Activated T-cell treated with anti-CD3 and anti-CD28 coated beads, Interleukin-2, amount 50 U/mL, for 1 hour (primary cell): ENCODE measurements at places on chromosomes 5 and 9.
A peak's percentile ranks its signal among the peaks of the same experiment; 100 is the strongest.

DNA sequence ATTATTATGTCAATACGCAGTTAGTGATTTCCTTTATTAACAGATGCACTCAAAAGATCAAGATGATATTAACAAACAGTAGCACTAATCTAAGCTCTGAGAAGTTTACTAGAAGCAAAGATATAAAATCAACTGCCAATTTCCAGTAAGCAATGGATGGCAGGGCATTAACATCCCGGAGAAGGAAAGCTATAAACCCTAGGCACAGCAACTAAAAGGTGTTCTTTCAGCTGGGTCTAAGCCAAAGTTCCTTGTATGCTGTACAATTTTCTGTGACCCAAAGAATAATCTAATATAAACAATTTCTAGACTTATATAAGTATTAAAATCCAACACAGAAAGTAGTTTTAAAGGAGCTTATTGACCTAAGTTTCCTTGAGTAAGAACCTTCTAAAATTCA lies 39.4 kb downstream of the PJA2 start:
- DNase-seq = no peak

DNA sequence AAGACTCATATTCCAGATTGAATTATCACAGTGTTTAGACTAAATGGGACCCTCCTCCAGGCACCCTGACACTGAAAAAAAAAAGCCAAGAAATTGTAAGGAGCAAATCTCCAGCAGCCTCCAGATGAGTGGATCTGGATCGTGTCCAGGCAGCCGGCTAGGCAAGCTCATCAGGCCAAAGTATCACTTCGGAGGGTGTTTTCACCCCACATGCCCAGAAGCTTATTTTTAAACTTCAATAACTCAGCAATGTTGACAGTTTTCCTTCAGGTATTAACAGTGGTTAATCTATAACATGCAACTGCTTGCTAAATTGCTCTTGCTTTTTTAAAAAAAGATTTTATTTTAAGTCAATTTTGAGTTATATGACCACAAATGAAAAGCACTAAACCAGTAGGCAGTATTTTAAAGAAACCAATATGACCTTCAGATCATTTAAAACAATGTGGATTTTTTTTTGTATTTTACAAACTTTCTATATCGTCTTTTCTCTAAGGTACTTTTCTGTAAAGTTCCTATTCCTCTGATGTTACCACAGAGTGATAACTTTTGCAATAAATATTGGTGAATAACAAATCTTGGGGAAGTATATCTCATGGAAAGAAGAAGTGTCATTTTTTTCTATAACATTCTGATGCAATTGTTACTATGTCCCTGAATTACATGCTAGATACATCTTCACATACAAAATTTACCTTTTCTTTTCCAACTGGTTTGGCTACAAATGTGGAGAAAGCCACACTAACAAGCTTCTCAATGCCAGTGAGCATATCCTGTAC lies 30.7 kb downstream of the ACOT12 start:
- no peak for DNase-seq

DNA sequence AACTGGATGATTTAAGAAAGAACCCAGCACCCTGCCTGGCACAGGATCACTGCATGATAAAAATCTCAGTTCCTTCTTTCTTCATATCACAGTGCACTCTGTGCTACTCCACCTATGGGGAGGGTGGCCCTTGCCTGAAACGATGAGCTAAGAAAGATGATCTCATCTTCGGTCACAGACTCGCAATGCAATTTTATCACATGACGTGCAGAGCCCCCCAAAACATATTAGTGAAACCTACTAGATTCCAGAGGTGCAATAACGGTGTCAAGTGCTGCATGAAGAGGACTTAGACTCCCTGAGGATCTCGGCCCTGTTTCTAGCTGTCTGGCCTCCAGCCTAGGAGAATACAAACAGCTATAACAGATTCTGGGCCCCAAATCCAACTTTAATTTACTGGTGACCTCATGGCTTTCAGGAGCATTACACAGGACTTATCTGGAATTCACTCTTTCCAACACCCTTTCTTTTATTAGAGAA lies 104.0 kb downstream of the EBF1 start:
- no peak for DNase-seq

DNA sequence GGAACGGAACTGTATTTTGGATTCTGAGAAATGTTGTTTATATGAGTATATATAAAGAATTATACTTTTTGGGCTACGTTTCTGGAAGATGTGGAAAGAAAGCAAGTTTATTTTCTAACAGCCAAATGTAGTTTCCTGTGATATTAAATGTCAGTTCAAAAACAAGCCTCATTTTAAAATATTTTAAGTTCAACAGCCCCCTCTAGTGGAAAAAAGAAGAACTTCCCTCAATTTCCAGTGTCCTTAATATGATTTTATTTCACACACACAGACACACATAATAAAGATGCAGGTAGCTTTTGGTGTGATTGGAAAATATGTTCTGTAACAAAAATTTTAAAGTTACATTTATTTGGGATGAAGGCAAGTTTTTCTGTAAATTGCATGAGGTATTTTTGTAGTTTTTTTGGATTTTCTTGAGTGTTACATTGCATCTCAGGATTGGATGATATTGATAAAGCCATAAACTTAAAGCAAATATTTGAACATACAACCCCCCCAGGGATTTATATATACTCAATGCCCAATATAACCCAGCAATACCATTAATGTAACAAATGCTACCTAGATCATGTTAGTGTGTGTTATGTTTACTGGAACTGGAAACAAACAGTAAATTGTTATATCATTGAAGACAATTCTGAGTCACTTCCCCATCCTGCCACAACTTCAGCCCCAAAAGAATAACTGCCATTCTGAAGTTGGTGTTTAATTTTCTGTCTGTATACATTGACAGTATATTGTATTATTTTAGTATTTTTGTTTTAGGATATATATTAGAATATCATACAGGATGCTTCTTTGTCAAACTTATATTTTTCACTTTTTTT lies 54.0 kb downstream of the CCDC171 start:
- no peak for DNase-seq

DNA sequence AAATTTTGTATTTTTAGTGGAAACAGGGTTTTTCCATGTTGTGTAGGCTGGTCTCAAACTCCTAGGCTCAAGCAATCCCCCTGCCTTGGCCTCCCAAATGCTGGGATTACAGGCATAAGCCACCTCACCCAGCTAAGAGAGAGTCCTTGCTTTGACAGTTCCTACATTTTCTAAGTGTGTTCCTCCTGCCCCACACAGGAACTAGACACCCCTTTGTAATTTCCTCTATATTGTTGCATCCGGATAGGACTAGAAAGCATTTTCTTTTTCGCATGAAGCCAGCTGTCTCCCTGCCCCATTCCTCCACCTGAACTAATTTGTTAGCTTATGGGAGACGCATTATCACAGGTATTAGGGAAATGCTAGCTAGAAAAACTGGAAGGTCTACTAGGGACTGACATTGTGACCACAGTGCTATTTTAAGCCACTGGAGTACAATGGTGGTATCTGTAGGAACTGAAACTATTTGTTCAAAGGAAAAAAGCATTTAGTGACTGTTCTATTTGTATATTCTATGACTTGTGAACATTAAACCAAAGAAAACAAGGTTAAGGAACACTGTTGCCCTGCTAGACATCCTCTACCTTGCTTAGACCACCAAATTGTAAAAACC lies 214.1 kb downstream of the SMARCA2 start:
- DNase-seq = no peak

GRCh38 chr9:114616684-114617520 lies 5.8 kb downstream of the TMEM268 start:
- DNase-seq = no peak

GRCh38 chr5:160506006-160507004 lies 84.7 kb downstream of the PTTG1 start:
- DNase-seq = peak; percentile 66

GRCh38 chr9:87306006-87306405 lies 191.7 kb upstream of the DAPK1 start:
- DNase-seq = no peak

GRCh38 chr5:105817416-105817815 lies 1853.3 kb downstream of the EFNA5 start:
- DNase-seq = no peak

GRCh38 chr5:6273090-6273735 lies 105.1 kb downstream of the MED10 start:
- DNase-seq = no peak

- no peak for DNase-seq
These were observed 232.7 kb downstream of the ADAMTSL1 start for GRCh38 chr9:18706648-18707047.

GRCh38 chr9:127521919-127522304 lies 70.6 kb downstream of the LRSAM1 start:
- DNase-seq = no peak
